ENCODE measurements at places on chromosomes 12 and 14.

DNA sequence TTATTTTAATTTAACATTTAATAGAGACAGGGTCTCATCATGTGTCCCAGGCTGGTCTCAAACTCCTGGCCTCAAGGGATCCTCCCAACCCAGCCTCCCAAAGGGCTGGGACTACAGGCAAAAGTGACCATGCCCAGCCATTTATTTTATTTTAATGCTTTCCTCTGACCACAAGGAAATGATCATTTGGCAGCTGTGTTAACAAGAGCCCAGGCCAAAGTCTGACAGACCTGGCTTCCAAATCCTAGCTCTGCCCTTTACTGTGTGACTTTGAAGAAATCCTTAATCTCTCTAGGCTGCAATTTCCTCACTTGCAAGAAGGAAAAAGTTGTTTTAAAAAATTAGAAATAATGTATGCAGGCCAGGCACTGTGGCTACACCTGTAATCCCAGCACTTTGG is 16.7 kb upstream of the GCH1 start:
- DNase-seq = no peak

DNA sequence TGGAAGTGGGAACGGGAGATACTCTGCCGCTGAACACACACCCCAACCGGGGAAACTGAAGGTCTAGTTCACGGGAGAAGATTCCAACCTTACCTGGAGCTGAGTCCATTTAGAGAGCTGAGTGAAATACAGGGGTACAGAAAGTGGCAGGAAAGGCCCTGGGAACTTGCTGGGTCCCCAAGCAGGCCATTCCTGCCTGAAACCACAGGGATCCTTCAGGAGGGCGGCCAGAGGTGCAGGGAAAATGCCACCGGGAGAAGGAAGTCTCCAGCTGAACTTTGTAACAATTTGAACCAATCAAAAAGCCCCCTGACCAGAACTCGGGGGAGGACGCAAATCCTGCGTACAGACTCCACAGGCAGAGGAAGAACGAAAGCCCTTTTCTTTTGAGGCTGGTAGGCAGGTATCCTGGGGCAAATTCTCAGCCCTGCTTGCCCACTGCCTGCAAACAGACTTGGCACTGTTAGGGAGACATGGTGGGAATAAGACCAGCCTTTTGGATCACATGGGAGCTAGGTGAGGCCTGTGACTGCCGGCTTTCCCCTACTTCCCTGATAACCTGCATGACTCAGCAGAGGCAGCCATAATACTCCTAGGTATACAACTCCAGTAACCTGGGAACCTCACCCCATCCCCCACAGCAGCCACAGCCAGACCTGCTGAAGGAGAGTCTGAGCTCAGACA is 170.9 kb downstream of the SEC23A start:
- DNase-seq = peak; percentile 17

GRCh38 chr14:73713206-73713802 is 880 bp downstream of the PNMA1 start:
- no peak for DNase-seq

DNA sequence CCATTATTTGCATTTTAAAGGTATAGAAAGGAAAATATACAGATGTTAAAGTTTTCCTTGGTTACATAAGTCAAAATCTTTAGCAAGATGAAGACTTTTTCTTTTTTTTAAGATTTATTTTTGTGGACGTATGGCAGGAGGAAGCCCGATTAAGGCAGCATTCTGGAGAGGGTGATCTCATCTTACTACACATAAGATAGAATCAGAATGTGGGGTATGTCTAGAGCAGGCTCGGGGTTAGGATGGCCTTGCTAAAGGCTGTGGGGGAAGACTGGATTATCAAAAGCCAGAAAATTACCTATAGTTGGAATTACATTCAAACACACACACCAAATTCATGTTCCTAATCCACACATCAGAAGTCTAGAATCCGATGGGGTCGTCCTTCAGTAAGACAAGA is 79.6 kb upstream of the OTOGL start:
- no peak for DNase-seq

DNA sequence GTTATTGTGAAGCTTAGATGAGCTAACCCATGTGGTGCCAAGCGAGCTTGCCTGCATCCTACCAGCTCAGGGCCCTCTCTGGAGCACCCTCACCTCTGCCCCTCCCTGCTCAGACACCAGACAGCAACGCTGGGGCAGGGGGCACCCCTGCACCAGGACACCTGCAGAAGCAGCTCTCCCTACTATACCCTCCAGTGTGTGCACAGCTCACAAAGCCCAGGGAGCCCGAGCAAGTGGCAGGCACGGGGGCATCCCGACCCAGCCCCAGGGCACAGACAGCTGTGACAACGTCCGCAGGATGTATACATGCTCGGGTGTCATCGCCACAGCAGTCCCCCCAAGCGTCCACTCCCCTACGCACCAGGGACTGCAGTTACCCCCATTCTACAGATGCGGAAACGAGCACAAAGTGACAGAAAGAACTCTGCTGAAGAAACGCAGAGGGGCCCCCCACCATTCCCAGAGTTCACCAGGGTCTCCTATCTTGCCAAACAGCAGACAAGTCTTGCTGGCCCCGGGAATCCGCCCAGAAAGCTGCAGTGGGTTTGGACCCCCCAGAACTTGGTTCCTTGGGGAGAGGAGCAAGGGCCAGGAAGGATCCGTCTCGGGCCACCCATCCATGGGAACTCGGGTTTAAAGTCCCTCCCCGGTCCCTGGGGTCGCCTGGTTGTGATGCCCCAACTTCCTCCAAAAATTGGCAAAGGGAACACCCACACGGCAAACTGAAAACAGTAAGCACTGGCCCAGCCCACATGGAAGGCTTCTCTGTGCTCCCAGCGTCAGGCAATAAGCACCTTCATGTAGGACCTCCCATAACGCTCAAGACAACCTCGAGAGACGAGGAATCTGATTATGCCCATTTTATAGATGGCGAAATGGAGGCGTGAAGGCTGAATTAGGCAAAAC is 12.0 kb downstream of the NCOR2 start:
- no peak for DNase-seq

DNA sequence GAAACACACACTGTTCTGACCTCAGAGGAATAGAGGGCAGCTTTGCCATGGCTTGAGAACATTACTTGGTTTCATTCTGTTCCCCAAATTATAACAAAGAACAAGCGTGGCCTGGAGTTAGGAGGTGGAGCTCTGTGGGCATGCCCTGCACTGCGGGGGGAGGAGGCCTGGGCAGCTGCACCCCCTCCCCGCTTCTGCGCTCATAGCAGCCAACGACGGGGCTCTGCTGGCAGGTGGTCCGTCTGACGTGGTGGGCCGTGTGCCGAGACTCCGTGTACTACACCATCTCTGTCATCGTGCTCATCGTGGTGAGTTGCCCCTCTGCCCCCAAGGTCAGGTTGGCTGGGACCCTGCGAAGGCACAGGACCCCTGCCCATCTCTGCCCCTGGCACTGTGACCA is 70.4 kb upstream of the RIN3 start:
- DNase-seq = no peak

- DNase-seq = no peak
These were observed 331.6 kb upstream of the FAR2 start for GRCh38 chr12:28817524-28817923.

- DNase-seq = no peak
These were observed 42.1 kb downstream of the STXBP6 start for GRCh38 chr14:25007832-25008231.

DNA sequence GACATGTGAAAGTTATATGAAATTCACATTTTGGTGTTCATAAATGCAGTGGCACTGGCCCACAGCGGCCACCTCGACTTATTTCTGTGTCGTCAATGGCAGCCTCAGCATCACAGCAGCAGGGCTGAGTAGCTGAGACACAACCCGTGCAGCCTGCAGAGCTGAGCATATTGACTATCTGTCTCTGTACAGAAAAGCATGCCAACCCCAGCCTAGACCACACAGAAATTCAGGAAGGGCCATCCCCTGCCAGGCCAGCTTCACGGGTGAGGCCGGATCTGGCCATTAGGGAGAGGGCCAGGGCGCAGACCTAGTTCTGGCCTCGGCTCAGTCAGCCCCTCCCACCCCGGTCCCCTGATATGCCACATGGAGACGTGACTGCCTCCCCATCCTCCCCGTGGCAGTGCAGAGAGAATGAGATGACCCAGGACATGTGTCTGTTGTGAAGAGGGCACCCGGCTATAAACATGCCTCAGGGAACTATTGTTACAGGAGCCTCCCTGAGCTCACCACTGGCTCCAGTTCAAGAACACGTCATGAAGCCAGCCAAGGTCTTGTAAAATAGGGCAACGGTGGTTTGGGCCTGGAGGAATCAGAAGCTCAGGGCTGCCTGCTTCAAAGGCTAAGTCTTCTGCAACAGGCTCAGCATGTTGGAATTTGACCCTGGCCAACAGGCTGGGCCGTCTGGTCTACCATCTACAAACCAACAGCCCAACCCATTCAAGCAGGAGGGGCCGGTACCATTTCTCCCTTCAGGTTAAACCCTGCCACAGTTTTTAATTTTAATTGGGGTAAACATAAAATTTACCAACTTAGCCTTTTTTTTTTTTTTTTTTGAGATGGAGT is 25.5 kb downstream of the SCARB1 start:
- peak; percentile 97 for DNase-seq

- peak; percentile 89 for DNase-seq
These were observed 108.5 kb downstream of the SLC38A1 start for GRCh38 chr12:46160101-46160980.

GRCh38 chr12:6074979-6075585 is 49.4 kb downstream of the VWF start:
- DNase-seq = no peak

- peak; percentile 13 for DNase-seq
These were observed 1.6 kb downstream of the KLHL28 start for GRCh38 chr14:44960146-44960545.

- DNase-seq = peak; percentile 54
These were observed 42.5 kb upstream of the BMP4 start for GRCh38 chr14:53999061-53999488.

GRCh38 chr12:10623131-10623530 is 9.7 kb upstream of the MAGOHB start:
- DNase-seq = no peak

GRCh38 chr14:65042731-65043372 is 56.2 kb downstream of the FNTB start:
- no peak for DNase-seq

DNA sequence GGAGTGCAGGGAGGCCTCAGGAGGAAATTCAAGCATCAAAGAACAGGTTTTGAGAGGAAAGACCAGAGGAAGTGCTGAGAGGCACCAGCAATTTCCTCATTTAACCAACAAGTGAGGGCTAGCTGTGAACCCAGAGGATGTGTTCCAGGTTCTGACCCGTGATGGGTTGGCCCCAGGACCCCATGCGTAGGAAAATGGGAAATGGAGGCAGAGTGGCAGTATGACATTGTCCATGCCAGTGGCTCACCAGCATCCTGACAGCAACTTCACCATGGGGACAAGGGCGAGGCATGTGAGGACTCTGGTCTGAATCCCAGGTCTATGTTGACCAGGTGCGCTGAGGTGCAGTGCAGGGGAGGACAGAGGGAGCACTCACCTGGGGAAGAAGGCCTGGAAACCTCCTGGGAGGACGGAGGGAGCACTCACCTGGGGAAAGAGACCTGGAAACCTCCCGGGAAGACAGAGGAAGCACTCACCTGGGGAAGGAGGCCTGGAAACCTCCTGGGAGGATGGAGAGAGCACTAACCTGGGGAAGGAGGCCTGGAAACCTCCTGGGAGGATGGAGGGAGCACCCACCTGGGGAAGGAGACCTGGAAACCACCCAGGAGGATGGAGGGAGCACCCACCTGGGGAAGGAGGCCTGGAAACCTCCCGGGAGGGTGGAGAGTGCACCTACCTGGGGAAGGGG is 6.7 kb upstream of the CACNA2D4 start:
- no peak for DNase-seq

DNA sequence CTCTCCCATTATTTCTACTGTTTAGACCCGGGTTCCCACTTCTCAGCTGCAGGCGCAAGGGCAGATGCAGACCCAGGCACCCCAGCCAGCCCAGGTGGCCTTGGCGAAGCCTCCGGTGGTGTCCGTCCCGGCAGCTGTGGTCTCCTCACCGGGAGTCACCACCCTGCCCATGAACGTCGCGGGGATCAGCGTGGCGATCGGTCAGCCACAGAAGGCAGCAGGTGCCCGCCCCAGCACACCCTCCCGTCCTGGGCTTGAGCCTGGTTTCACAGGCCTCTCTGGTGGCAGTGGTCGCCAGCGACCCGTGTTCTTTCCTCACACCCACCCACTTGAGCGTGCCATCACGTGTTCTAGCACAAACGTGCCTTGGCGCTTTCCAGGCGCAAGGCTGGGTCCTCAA is 77.4 kb downstream of the DDX51 start:
- DNase-seq = no peak

DNA sequence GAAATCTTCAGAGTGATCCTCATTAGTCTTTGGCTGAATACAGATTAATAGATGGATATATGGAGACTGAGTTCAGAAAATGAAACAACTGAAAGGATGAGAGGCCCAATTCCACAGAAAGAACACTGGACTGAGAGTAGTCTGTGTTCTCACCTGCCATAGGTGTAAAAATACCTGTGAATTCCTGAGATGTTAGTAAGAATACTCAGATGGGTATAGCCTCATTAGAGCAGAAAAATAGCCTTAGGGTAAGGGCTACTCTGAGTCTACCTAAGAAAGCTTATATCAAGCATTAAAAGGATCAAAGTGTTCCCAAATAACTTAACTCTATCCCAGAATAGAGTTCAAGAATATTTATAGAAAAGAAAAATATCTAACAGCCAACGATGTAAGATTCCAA is 1510.3 kb upstream of the SEL1L start:
- DNase-seq = peak; percentile 67

DNA sequence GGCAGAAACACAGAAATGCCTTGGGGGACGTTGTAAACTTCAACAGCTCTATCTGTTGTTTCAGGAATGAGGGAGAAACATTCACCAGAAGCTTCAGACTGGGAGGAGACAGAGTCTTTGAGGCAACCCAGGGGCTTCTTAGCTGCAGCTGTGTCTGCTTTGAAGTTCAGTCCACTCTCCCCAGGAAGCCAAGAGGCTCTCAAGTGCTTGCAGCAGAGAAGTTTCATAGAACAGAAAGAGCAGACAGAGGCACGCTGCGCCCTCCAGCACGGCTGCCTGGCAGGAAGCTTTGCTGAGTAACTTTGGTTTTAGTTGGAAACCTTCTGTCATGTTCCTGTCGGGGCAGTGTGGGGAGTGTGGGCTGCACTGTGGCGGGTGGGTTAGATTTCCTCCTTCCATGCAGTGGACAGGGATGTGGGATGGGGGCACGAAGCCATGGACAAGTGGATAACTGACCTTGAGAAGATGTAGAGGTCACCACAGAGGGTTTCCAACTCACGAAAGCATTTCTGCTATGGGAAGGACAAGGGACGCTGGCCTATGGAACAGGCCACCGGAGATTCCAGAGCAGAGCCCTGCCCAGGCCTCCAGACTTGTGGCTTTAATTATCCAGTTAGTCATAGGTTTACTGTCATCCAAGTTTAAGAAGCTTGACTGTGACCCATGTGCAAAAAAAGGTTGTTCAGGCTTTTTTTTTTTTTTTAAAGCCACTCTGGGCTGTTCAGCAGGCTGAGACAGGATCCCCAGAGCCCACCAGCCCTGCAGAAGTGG is 107.7 kb downstream of the ARF6 start:
- DNase-seq = peak; percentile 83

- no peak for DNase-seq
These were observed 312.8 kb upstream of the SLC16A7 start for GRCh38 chr12:59282999-59283398.

GRCh38 chr14:68293404-68293803 is 473.8 kb downstream of the RAD51B start:
- DNase-seq = no peak

GRCh38 chr12:97003276-97003675 is 96.2 kb downstream of the NEDD1 start:
- no peak for DNase-seq

GRCh38 chr14:48546996-48547395 is 871.6 kb upstream of the MDGA2 start:
- DNase-seq = peak; percentile 9

- no peak for DNase-seq
These were observed 26.7 kb downstream of the CSRP2 start for GRCh38 chr12:76852106-76852505.

All from foreskin keratinocyte (primary cell).